ENCODE measurements at places on chromosomes 7 and 10.
A peak's percentile ranks its signal among the peaks of the same experiment; 100 is the strongest.

DNA sequence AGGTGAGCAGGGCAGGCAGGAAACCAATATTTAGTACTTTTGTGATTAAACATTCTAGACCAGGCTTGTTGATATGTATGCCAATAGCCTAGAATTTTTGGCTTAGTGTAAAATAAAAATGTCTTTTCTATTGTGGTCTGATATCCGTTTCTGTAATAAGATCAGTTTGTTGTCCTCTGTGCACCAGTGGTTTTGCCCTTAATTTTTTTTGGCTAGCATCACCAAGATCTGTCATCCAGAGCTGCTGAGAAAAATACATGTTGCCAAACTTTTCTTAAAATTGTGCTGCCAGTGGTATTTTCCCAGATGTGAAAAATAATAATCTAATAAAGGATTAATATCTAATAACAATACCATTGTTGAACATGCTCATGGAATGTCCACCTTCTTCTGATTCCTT lies 115.6 kb downstream of the TWIST1 start:
- no peak for DNase-seq

DNA sequence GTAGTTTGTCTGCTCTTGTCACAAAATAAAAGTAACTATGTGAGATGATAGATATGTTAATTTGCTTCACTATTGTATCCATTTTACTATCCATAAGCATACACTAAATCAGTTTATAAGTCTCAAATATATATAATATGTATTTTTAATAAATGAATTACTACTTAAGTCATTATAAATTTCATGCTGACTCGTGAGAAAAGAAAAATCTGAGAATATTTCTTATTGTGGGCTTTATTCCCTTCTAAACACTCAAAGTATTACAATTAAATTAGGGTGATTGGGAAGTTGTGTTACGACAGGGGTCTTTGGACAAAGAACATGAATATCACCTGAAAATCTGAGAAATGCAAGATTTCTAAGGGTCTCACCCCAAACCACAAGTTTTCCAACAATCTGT lies 48.7 kb upstream of the RELN start:
- DNase-seq = no peak

DNA sequence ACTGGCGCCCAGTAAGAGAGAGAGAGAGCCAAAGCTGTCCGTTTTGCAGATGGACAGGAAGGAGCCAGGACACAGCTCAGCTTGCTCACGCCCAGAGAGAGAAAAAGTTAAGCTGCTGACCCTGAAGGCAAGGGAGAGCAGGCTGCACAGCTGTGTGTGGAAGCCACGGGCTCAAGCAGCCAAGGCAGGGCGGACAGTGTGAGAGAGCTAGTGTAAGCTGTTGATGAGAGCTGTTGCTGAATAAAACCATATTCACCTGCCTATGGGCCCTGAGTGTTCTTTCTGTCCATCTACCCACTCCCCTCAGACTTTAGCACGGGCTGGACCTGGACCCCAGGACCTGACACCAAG lies 5.4 kb downstream of the INMT start:
- no peak for DNase-seq

DNA sequence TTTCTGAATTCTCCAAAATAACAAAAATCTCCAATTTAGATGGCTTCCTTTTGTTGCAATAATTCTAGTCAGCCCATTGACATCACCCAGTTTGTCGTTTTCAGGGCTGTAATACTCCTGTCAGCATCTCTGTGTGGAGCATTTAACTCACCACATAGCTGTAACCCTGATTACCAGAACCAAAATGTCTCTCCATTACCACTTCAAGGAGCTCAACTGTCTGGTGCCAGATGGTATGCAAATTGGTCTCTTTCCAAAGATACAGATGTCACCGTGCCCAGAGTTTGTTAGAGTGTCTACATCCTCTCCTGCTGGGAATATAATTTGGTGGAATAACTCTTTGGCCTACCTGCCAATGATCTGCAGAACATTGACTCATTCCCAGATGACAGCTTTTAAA lies 350.3 kb upstream of the POT1 start:
- DNase-seq = no peak

- DNase-seq = no peak
Measured at GRCh38 chr10:129322933-129323820, 143.9 kb upstream of the MGMT start.

- no peak for DNase-seq
Measured at GRCh38 chr7:21603972-21604749, 61.3 kb downstream of the DNAH11 start.

- DNase-seq = no peak
Measured at GRCh38 chr10:130930821-130931220, 380.7 kb downstream of the TCERG1L start.

DNA sequence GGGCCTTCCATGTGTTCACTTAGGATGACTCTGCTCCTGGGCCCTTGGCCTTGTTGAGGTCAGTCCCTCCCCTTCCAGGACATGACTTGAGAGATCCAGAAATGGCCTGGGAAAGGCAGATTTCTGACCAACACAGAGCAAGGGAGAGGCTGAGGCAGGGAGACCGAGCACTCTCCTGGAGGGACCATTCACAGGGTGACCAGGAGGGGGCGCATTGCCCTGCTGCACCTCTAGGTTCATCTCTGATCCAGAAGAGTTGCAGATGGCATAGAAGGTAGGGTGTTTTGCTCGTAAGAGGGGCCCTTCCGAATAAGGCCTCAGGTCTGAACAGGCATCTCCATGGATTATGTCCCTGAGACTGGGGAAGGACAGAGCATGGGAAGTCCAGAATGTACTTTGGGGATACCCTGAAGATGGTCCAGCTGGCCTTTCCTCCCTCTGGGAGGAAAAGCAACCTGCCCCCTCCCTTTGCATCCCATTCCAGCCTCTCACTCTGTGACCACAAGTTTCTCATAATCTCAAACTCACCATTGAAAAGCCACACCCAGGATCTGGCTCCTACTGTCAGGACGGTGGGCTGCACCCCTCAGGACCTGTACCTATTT lies 6.6 kb downstream of the DMBT1 start:
- peak; percentile 22 for DNase-seq

- DNase-seq = no peak
Measured at GRCh38 chr7:134200970-134201369, 73.8 kb downstream of the LRGUK start.

GRCh38 chr10:29608062-29608461 lies 26.7 kb downstream of the SVIL start:
- DNase-seq = no peak

GRCh38 chr10:10699427-10699826 lies 318.2 kb upstream of the CELF2 start:
- no peak for DNase-seq

DNA sequence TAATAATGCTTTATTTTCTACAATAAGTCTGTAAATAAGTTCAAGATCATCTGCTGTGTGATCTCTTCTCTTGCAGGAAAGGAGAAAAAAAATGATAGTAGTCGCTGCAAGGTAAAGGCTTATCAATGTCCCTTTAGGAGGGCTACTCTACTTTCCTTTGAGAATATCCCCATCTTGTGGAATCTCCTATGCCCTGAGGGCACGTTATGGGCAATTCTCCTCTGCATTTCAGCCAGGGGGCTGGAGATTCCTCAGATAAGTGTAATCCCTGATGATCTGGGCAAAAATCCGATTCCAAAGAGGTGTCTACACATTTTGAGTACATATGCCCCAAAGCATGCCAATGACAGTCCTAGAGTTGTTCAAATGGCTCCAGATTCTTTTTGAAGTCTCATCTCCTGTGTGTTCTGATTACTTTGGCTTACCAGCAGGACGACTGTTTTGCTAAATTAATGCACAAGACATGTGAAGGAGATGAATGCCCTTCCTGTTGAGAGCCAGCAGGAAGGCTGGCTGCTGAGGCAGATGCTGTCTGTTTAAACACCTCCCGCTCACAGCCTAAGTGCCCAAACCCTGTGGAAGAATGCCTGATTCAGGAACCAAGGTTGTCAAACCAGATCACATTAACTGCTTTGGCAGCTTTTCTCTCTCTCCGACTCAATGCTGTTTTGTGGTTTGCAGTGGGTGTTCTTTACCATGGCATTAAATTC lies 171.2 kb upstream of the COL1A2 start:
- DNase-seq = no peak

GRCh38 chr10:123513870-123514269 lies 152.3 kb upstream of the GPR26 start:
- no peak for DNase-seq

GRCh38 chr7:51827631-51828030 lies 511.0 kb upstream of the COBL start:
- DNase-seq = no peak

DNA sequence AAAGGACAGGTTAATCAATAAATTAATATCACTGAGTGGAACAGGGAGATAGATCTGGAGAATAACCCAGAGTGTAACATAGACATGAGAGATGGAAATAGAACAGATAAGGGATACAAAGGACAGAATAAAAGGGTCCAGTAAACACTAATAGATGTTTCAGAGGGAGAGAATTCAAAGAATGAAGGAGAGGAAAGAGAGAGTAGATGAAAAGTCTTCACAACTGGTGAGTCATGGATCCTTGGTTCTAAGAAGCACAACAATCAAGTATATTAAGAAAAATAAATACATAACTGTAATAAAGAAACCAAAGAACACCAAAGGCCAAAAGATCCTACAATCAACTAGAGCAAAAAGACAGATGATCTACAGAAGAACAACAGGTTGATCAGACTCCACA lies 66.3 kb downstream of the BEND7 start:
- DNase-seq = no peak

- no peak for DNase-seq
Measured at GRCh38 chr7:150401424-150401790, 22.3 kb downstream of the ZNF775 start.

DNA sequence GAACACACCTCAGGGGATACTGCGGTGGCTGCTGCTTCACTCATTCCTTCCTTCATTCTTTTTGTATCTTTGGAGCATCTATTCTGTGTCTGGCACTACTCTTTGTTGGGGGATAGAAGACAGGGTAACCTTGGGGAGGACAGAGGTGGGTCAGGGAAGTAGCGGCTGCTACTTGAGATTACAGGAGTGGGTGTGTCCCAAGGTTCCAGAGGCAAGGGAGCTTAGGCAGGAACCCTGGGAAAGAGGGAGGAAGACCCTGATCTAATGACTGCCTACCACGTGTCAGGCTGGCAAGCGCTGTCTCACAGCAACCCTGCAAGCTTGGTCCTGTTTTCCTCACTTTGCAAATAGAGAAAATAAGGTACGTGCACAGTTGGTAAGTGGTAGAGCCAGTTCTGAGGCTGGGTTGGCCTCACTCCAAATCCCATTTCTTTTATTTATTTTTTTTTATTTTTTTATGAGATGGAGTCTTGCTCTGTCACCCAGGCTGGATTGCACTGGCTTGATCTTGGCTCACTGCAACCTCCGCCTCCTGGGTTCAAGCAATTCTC lies 985.9 kb upstream of the ZNF722 start:
- no peak for DNase-seq

GRCh38 chr7:25840209-25840792 lies 311.7 kb upstream of the NFE2L3 start:
- no peak for DNase-seq
